ACHN (cell line): ENCODE measurements at places on chromosomes 16 and 17.

GRCh38 chr16:58109330-58109729 is 19.9 kb downstream of the CFAP20 start:
- no peak for DNase-seq

- peak; percentile 22 for DNase-seq
Measured at GRCh38 chr16:86931410-86931941, 353.1 kb downstream of the FOXL1 start.

DNA sequence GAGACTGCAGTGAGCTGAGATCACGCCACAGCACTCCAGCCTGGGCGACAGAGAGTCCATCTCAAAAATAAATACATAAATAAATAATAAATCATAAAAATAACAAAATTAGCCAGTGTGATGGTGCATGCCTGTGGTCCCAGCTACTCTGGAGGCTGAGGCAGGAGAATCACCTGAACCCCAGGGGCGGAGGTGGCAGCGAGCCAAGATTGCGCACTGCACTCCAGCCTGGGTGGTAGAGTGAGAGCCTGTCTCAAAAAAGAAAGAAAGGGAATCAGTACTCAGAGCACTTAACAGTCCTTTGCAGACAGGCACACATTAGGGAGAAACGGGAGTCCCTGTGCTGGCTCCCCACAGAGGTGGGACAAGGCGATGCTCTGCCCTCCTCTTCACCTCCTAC is 25.1 kb downstream of the MAPK8IP3 start:
- DNase-seq = no peak

DNA sequence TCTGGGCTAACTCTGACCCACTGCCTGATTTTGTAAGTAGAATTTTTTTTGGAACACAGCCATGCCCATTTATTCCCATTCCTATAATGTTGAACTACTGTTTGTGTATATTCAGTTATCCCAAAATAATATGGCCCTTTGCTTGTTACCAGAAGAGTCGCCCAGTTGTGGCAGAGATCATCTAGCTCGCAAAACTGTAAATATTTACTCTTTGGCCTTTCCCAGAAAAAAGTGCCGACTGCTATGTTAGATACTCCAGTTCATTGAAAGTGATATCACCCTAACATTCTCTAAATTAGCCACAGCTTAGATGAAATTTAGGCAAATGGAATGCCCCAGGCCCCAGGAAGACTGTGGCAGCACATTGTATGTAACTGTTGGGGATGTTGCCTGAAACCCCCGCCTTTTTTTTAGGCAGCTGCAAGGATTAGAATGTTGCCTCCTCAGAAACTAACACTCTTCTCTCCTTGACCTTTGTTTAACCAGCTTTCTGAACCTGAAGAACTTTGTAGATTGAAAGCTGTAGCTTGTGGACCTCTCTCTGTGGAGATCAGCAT is 19.1 kb downstream of the WWOX start:
- DNase-seq = no peak

DNA sequence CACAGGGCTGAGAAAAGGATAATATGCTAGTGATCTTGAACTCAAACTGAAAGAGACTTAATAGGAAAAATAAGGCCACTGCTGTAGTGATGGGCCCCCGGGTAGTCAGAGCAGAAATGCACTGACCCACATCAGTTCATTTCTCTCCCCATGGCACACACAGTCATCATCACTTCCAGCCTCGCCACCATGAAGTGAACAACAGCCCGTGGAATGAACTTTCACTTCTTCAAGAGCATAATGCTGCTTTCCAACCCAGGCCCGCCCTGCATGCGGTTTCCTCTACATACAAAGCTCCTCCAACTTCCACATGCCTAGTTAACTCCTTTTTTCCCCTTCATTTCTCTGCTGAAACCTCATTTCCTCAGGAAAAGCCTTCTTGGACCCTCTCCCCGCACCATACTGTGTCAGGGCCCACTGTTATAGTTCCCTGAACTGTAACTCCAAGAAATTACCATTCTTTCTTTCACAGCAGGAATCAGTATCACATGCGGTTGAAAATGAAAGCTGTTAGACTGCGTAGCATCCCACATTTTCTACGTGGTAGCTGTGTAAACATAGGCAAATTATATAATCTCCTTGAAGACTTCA is 65.8 kb upstream of the SMIM36 start:
- DNase-seq = no peak

- no peak for DNase-seq
Measured at GRCh38 chr16:17261197-17261858, 209.4 kb downstream of the XYLT1 start.
